ENCODE measurements at places on chromosomes 3 and 15. TPM values are rescaled to one million over a fixed set of nuclear protein-coding genes. Genes with fewer than 3 reads are reported as not detected.

SKIL gene
- total RNA-seq: 29.0 TPM

PAQR9 gene
- total RNA-seq: 2.2 TPM

EPHB3 gene
- total RNA-seq: 0.26 TPM

ECE2 gene
- not detected for total RNA-seq

STRIT1 gene
- not detected for total RNA-seq

SAMMSON gene
- total RNA-seq: not detected

TM4SF4 gene
- total RNA-seq: 25.7 TPM

INTS14 gene
- 43.2 TPM for total RNA-seq

SPINK8 gene
- not detected for total RNA-seq

C2CD4B gene
- total RNA-seq: 0.19 TPM

RETNLB gene
- not detected for total RNA-seq

LYSMD2 gene
- total RNA-seq: 23.8 TPM

WDR93 gene
- total RNA-seq: 0.25 TPM

SIAH2 gene
- total RNA-seq: 15.4 TPM

BFSP2 gene
- not detected for total RNA-seq

DGKG gene
- total RNA-seq: 8.1 TPM

ACKR4 gene
- not detected for total RNA-seq

LYZL4 gene
- not detected for total RNA-seq

APPL1 gene
- 17.6 TPM for total RNA-seq

GDPGP1 gene
- total RNA-seq: 4.3 TPM

ACP3 gene
- total RNA-seq: 0.08 TPM

ACTRT3 gene
- total RNA-seq: 3.1 TPM

SH3BP5 gene
- total RNA-seq: 17.7 TPM

USP4 gene
- total RNA-seq: 13.8 TPM

RYR3 gene
- total RNA-seq: not detected

TYRO3 gene
- 13.4 TPM for total RNA-seq

BDH1 gene
- total RNA-seq: 3.6 TPM

ALDH1A2 gene
- not detected for total RNA-seq

RRP9 gene
- 45.0 TPM for total RNA-seq

DPPA4 gene
- not detected for total RNA-seq

CPN2 gene
- not detected for total RNA-seq

SLC22A13 gene
- total RNA-seq: not detected

RAMAC gene
- total RNA-seq: 63.9 TPM

CEMIP gene
- total RNA-seq: 1.3 TPM

RTP3 gene
- total RNA-seq: not detected

EXD1 gene
- total RNA-seq: not detected

C3orf85 gene
- total RNA-seq: not detected

FMN1 gene
- 0.38 TPM for total RNA-seq

ALPK3 gene
- 0.14 TPM for total RNA-seq

ESYT3 gene
- 1.2 TPM for total RNA-seq

PP2D1 gene
- not detected for total RNA-seq

PRICKLE2 gene
- total RNA-seq: 2.8 TPM

RTP4 gene
- total RNA-seq: not detected

AADAC gene
- total RNA-seq: 15.8 TPM

ISG20 gene
- 32.2 TPM for total RNA-seq

TAGLN3 gene
- not detected for total RNA-seq

PCSK6 gene
- 10.2 TPM for total RNA-seq

CAMK2N2 gene
- 1.6 TPM for total RNA-seq

FANCD2OS gene
- total RNA-seq: not detected

TTC21A gene
- 2.4 TPM for total RNA-seq

NPAP1 gene
- not detected for total RNA-seq

RNU6-1 gene
- total RNA-seq: not detected

DOCK3 gene
- 0.44 TPM for total RNA-seq

LRRC2 gene
- total RNA-seq: not detected

All from A549 treated with Mapracorat at 1 μM for 4 hours (cell line).